Aorta (tissue), 5 donors: ENCODE measurements at places on chromosomes 2 and 18.

DNA sequence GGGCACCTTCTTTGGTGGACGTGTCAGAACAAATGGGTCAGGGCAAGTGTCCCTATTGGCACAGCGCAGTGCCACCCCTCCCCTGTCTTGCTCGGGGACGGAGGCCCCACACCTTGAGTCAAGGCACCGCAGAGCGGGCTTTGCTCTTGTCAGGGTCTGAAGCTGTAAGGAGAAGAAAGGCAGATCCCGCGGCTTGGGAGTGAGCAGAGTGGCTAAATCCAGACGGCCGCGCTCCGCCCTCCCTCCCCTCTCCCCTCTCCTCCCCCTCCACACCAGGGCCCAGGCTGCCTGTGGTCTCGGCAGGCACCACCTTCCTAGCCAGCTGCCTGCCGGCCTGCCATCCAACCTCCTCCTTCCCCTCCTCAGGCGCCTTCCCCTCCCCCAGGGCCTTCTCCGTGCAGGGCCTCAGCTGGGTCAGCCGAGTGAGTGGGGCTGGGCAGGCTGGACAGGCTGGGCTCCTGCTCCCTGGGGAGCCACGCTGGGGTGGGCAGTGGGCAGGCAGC, 25.8 kb downstream of the SPEG start:
- peak; percentile 96 for DNase-seq

GRCh38 chr2:190277234-190278112, 42.2 kb downstream of the HIBCH start:
- no peak for DNase-seq

GRCh38 chr2:100647709-100648108, 84.9 kb downstream of the PDCL3 start:
- no peak for DNase-seq

GRCh38 chr2:136191041-136191440, 73.1 kb upstream of the CXCR4 start:
- no peak for DNase-seq

GRCh38 chr2:621303-622099, 55.7 kb downstream of the TMEM18 start:
- no peak for DNase-seq

DNA sequence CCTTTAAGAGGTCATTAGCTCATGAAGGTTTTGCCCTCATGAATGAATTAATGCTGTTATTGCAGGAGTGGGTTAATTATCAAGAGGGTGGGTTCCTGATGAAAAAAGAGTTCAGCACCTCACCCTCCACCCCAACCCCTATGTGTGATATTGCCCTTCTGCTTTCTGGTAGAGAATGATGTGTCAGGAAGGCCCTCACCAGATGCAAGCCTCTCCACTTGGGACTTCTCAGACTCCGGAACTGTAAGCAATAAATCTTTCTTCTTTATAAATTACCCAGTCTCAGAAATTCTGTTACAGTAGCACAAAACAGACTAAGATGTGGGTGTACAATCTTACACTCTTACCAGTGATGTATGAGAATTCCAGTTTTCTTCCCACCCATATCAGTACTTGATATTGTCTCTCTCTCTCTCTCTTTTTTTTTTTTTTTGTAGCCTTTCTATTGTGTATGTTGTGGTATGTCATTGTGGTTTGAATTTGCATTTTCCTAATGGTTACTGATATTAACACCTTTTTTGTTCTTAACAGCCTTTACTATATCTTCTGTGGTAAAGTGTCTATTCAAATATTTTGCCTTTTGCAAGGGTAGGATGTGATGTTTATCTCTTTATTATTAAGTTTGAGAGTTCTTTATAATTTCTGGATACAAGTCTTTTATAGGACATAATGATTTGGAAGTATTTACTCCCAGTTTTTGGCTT, 10.4 kb upstream of the MAP2 start:
- DNase-seq = no peak

- no peak for DNase-seq
Measured at GRCh38 chr2:120419073-120419472, 73.1 kb downstream of the INHBB start.

DNA sequence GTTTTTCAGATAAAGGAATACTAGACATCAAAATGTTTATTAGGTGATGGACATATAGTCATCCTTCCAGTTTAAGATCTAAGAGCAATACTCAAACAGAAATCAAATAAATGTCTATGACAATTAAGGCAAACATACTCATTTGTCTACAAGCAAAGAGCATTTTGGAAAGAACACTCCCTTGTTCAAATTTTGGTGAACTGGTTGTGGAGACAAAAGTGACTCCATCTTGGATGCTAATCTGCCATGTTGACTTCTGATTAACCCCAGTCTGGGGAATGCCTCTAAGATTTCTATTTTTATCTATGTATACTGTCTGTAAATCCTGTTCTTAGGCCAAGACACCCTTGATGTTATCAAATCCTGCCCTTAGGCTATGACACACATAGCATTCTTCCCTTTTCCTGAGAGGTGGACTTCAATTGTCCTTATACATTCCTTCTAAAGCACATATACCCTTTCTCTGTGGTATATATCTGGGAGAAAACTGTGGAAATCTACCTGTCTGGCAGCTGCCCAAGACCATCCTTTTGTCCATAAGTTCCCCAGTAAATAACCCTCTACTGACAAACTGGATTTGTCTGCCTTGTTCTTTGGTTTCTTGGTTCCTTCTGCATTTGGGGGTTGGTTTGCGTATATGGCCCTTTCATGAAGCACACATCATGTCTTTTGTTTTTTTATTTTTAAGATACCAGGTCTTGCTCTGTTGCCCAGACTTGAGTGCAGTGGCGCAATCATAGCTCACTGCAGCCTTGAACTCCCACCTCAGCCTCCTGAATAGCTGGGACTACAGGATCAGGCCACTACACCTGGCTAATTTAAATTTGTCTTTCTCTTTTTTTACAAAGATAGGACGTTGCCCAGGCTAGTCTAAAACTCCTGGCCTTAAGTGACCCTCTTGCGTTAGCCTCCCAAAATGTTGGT, 12.5 kb upstream of the PLEKHM3 start:
- no peak for DNase-seq

- DNase-seq = no peak
Measured at GRCh38 chr2:120005834-120006521, 6.9 kb upstream of the EPB41L5 start.

GRCh38 chr2:148955798-148956197, 80.8 kb downstream of the KIF5C start:
- DNase-seq = no peak

- no peak for DNase-seq
Measured at GRCh38 chr2:60000686-60001085, 552.8 kb downstream of the BCL11A start.

- no peak for DNase-seq
Measured at GRCh38 chr2:35228584-35228983, 1127.0 kb upstream of the CRIM1 start.

- no peak for DNase-seq
Measured at GRCh38 chr2:203559641-203560040, 24.5 kb upstream of the RAPH1 start.

DNA sequence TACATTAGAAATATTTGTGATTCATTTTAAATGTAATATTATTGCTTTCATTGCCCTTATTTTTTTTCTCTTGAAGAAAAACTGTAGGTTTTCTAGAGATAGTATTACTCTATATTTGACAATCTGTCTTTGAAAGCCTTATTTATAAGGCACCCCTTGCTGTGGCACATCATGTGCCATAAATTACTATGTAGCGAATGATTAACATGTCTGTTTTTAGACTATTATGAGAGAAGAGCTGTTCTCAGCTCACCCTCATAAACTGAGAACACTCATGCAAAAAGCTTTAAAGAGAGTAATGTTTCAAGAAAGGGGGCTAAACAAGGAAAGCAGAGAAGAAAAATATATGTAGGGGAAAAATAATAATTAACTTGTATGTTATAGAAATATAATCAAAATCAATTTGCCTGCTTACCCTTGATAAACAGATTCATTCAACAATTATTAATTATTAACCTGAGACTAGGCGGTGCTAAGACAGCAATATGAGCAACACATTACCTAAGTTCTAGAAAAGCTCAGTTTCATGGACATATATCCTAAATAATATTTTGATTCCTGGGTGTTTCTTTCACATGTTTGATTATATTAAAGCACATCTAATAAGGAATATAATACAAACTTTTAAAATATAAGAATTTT, 69.0 kb downstream of the RAB3GAP1 start:
- DNase-seq = no peak

DNA sequence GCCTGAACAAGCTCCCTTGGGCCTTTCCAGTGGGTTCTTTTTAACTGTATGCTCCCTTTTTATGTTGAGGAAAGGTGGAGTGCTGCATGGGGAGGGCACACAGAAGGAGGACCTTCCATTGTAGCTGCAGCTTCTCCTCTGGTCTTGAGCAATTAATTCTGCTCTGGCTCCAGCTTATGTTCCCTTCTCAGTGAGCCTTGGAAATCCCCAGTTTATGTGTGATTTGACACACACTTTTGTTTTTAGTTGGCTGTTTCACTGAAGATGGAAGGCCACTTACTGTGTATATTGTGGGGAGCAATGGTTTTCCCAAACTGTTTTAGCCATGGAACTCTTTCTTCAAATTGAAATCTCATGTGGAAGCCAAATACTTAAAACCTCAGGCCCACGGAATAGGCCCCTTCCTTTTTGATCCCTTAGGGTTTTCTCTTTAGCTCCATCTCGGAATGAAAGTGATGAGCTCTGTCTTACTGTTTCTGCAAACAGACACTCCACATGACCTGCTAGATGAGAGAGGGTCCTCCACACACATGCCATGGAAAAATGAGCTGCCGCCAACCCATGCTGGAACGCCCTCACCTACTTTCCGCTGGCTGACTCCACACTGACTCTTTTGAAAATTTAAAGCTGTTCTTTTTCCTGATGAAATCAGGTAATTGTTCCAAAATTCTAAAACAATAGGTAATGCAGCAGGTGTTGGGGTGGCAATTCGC, 280.9 kb upstream of the SIX2 start:
- no peak for DNase-seq

- DNase-seq = no peak
Measured at GRCh38 chr2:105324101-105324500, 5.4 kb downstream of the TGFBRAP1 start.

- DNase-seq = no peak
Measured at GRCh38 chr2:181946444-181947127, 39.1 kb upstream of the PPP1R1C start.

- DNase-seq = no peak
Measured at GRCh38 chr2:184927040-184927439, 328.7 kb downstream of the ZNF804A start.

GRCh38 chr18:63198098-63198760, 121.3 kb downstream of the BCL2 start:
- no peak for DNase-seq

DNA sequence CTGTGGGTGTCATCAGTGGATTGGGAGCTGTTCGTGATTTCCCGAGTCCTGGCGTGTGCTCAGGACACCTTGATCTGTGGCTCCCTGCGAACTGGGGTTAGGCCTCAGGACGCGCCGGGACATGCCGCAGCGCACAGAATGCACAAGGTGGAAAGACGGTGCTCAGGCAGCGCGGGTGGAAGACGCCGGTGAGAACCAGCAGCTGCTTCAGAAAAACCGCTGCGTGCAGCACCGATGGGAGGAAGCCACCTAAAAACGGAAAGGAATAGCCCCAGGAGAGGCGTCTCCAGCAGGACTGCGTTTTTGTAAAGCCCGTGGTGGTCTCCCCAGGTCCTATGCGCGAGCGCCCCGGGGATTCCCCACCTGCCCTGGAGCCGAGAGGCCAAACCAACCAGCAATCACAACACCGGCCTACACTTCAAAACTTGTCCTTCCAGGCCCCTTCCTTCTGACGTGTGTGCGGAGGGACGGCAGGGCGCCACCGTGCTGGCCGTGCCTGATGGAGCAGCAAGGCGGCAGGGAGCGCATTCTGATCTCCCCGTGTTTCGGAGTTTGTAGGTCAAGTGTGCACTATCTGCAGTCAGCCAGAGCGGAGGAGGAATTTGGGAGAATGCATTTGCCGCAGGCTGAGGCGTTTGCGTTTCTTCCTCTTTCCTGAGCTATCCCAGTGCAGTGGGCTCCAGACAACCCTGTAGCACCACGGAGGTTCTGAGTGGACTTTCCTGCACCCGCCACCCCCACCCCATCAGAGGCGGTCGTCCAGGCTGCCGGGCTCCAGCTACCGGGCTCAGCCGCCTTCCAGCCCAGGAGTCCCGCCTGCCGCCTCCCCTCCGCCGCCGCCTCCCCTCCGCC, 32.2 kb downstream of the RTP5 start:
- peak; percentile 68 for DNase-seq

DNA sequence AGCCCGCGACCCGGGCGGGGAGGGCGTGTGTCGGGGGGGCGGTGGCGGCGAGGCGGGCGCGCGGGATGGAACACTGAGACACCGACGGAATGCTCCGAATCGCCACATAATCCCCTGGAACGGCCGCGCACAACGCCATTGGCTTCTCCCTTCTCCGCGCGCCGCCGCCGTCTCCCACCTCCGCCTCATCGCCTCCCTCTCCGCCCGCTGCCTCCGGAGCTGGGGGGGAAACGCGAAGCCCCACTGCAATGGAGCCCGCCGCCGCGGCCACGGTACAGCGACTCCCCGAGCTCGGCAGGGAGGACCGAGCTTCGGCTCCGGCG, at the start of gene PHLPP1:
TSS of gene PHLPP1 (plus strand) at position 106 of the 323 bp plus-strand sequence. CDS start at position 249, 143 bp downstream.
- DNase-seq = no peak

DNA sequence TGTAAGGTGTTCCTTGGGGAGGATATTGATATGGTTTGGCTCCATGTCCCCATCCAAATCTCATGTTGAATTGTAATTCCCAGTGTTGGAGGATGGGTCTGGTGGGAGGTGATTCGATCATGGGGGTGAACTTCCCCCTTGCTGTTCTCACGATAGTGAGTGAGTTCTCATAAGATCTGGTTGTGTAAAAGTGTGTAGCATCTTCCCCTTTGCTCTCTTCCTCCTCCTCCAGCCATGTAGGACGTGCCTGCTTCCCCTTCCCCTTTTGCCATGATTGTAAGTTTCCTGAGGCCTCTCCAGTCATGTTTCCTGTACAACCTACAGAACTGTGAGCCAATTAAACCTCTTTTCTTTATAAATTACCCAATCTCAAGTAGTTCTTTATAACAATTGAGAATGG, 458.7 kb downstream of the LPIN1 start:
- no peak for DNase-seq

DNA sequence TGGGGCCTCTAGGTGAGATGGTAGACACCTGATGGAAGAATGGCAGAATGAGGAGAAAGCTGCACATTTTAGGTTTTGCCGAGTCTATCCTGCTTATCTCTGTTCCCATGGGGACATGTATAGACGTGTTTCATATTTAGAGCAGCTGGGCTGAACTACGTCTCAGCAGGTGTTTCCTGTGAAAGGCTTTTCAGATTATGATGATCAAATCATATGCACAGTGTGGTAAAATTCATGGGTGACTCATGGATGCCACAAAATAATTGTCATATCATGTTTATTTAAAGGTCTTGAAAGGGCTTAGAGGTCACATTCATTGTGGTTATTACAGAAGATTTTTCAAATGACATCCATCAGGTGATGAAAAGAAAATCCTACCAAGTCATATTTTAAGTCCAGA, 90.5 kb downstream of the ICOS start:
- DNase-seq = no peak

GRCh38 chr18:6269660-6270332, 144.9 kb downstream of the L3MBTL4 start:
- DNase-seq = no peak

- DNase-seq = no peak
Measured at GRCh38 chr2:32534831-32535230, 93.0 kb upstream of the TTC27 start.

- DNase-seq = no peak
Measured at GRCh38 chr2:53275743-53276142, 491.9 kb upstream of the CHAC2 start.
